Left cardiac atrium (tissue), 4 donors: ENCODE measurements at places on chromosomes 7 and 10. TPM values are rescaled to one million over a fixed set of nuclear protein-coding genes. Genes with fewer than 3 reads are reported as not detected.

Gene CALML3
- total RNA-seq, result not detected

Gene RAPGEF5
- 15.9 TPM for total RNA-seq

Gene PTPRE
- 14.2 TPM for total RNA-seq

Gene MCM7
- 31.7 TPM for total RNA-seq

Gene UBE2D4
- total RNA-seq, result 40.7 TPM
